ENCODE measurements at places on chromosomes 3 and 15.

DNA sequence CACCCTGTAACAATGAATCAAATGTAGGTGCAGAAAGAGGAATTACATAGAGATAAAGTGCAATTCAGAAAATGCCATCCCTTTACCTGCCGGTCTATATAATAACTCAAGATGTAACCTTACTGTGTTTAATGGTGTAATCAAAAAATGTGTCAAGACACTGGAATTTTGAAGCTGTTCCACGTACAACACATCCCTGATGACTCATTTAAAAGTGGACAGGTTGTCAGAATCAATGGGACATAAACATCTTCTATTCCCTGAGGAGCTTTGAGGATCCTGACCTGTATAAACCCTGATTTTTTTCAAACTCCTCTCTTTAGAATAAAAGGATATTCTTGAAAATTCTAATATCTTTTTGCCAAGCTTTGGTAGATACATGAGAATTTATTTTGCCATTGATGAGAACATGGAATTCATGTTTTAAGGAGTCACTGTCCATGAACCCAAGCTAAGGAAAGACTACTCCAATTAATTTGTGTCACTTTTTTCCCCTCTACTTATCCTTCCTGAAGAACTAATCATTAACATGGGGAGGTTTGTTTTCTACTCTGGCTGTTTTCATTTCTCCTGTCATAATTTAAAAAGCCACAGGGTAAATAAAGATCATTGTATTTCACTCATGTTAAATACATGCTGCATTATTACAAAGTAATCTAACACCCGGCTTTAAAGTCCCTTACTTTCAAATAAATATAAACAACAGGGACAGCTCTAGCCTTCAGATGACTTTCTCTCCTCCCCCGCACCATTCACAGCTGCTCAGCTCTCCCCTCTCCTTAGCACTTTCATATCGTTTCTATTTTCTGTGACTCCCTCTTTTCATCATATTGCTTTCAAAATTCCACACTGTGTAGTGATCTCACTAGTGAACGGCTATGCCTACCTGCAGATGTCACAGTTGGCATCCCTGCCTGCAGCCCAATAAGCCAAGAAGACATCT, 138.3 kb downstream of the TAFA4 start:
- DNase-seq = no peak

DNA sequence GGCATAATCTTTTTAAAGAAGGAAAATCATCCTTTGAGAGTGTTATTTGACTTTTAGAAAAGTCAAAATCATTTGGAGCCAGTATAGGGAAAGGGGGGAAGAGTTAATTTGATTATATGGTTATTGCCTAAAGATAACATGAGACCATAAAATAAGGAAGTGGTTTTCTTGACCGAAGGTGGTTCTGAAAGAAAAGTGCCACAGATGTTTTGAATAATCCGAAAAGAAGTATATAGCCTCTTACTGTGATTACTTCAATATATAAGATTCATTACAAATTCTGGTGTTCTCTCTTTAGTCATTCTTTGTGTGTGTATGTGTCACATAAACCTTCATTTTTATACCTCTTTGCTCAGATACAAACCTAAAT, 1.1 kb downstream of the DNAJB11 start:
- no peak for DNase-seq

- DNase-seq = no peak
Measured at GRCh38 chr15:92132982-92133755, 260.5 kb upstream of the ST8SIA2 start.

GRCh38 chr15:40042791-40043320, 3.9 kb upstream of the SRP14 start:
- no peak for DNase-seq

GRCh38 chr15:47908486-47908885, 191.2 kb downstream of the SEMA6D start:
- DNase-seq = no peak

- no peak for DNase-seq
Measured at GRCh38 chr15:84391191-84391590, 155.6 kb downstream of the GOLGA6L4 start.

DNA sequence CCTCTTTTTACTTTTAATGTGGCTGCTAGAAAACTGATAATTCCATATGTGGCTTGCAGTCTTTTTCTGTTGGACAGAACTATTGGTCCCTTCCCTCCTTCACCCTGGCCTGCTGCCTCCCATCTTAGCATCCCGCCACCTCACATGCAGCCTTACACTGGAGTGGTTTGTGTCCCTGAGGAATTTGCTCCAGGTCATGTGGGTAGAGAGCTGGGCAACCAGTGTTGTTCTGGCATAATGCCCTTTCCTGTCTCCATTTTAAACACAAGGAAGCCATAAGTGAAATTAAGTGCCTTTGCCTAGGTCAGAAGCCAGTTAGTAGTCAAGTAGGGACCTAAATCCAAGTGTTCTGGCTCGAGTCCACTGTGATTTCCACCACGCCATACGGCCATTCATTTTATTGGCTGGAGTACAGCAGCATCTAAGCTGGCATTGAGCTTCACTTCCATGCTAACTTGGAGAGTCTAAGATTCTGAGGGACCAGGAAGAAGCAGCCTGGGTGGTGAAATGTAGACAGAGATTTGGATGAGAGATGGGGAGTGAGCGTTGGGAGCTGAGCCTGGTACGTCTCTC, 46.0 kb upstream of the PLXNA1 start:
- no peak for DNase-seq

DNA sequence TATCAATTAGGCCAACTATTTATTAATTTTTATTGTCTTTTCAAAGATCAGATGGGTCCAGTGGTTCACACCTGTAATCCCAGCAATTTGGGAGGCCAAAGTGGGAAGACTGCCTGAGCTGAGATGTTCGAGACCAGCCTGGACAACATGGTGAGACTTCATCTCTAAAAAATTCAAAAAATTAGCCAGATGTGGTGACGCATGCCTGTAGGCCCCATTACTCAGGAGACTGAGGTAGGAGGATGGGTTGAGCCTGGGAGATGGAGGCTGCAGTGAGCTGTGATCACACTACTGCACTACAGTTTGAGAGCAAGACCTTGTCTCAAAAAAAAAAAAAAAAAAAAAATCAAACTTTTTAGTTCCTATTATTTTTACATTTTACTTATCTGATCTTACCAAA, 8.2 kb downstream of the AP3S2 start:
- DNase-seq = no peak

GRCh38 chr15:35279811-35280210, 194.7 kb upstream of the NANOGP8 start:
- DNase-seq = no peak

DNA sequence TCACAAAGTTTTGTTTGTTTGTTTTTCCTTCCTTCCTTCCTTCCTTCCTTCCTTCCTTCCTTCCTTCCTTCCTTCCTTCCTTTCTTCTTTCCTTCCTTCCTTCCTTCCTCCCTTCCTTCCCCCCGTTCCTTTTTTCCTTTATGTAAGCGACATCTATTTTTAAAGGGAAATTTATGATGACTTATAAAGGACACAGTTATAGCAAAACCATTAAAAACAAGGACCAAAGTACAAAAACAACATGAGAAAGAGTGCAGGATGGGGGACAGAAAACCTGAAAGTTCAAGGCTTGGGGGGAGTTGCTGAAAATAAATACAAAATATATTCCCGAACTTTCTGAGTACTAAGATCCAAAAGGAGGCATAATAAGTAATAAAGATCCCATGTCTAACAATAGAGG, 1.8 kb downstream of the ADGRG7 start:
- DNase-seq = no peak

GRCh38 chr15:56468401-56468800, 3.5 kb upstream of the MNS1 start:
- DNase-seq = no peak

- DNase-seq = no peak
Measured at GRCh38 chr3:73734211-73735089, 109.7 kb upstream of the PDZRN3 start.

- no peak for DNase-seq
Measured at GRCh38 chr3:128152419-128153155, 694 bp upstream of the EEFSEC start.

GRCh38 chr3:184379358-184380184, at the start of gene CHRD:
CHRD (plus strand) TSS chr3:184380054; CDS start chr3:184380319, 265 bp downstream.
- no peak for DNase-seq

- DNase-seq = no peak
Measured at GRCh38 chr15:57582090-57582489, 9.6 kb upstream of the MYZAP start.

DNA sequence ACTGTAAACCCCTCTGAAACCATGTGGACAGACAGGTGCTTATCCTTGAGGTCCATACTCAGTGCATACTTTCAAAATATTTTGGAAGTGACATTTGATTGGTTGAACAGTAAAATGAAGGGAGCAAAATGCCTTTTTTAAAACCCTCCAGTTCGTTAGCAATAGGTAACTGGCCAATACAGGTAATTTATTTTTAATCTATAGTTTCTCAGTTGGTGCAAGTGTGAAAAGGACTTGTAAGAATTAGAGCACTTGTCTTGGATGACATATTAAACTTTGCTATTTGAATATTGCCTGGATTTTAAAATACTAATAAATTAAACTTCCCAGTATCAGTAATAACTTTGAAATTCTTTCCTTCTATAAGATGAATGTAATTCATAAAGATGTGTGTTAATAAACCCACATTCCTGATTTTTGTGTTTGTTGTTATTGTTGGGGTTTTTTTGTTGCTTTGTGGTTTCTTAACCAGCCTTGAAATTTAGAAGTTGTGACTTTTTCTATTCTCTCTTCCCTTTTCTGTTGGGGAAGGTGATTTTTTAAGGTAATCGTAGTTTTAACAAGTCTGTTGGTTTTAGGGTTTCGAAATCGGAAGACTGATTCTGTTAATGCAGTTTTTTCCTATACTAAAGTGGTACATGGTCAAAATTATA, 90.0 kb downstream of the STT3B start:
- DNase-seq = no peak

GRCh38 chr3:186108106-186108940, 566 bp downstream of the ETV5 start:
- DNase-seq = no peak

DNA sequence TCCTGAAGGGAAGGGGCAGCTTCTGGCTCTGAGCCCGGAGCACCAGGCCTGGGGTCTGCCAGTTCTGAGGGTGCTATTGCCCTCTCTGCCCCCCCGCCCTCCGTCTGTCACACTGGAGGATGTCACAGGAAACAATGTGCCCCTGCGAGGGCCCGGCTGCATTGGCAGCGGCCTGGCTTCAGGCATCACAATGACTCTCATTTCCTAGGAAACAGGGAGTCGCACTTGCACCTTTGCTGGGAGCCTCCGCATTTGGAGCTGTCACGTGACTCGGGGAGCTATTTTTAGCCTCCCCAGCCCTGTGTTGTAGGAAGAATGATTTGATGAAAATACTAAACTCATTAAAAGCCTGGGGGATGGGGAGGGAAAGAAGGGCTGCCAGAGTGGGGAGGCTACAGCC, 518.9 kb downstream of the SHQ1 start:
- DNase-seq = no peak

- DNase-seq = no peak
Measured at GRCh38 chr15:74006774-74007639, 12.5 kb downstream of the PML start.

DNA sequence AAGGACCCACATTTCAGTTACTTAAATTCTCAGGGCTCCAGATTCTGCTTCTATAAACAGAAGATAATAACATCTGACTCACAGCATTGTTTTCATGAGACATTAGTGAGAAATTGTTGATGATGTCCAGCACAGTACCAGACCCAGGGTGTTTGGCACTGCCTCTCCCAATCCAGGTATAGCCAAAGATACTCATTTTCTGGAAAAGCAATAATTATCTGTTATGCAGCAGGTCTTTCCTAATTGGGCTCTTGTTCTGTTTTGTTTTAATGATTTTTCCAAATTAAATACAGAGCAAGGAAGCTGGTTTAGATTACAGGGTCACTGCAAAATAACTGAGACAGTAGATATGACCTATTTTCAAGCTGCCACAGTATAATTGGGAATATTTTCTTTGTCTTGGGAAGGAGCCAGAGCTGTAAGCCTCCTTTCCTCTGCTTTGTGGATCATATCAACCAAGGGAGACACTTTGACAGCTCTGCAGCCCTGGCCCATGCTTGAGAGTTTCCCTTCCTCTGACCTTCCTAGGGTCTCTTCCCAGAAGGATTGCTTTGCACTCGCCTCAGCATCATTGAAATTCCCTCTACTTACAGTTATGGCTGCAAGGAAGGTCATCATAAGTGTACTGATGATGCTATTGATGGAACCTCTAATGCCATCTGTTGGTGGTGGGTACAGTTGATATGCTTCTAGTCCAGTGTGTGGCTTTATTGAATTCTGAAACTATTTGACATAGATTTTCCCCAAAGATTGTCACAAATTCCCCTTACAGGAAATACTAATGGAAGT, 522.4 kb upstream of the ADAMTS9 start:
- no peak for DNase-seq

DNA sequence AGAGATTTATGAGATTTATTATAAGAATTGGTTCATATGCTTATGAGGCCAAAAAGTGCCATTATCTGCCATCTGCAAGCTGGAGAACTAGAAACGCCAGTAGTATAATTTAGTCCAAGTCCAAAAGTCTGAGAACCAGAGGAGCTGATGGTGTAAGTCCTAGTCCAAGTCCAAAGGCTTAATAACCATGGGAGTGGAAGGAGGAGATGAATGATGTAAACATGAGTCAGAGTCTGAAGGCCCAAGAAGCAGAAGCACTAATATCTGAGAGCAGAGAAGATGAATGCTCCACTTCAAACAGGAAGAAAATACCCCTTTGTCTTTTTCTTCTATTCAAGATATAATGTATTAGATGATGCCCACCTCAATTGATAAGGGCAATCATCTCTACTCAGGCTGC, 185.7 kb downstream of the CGGBP1 start:
- no peak for DNase-seq

GRCh38 chr15:67127331-67127664, 61.9 kb downstream of the SMAD3 start:
- DNase-seq = no peak

DNA sequence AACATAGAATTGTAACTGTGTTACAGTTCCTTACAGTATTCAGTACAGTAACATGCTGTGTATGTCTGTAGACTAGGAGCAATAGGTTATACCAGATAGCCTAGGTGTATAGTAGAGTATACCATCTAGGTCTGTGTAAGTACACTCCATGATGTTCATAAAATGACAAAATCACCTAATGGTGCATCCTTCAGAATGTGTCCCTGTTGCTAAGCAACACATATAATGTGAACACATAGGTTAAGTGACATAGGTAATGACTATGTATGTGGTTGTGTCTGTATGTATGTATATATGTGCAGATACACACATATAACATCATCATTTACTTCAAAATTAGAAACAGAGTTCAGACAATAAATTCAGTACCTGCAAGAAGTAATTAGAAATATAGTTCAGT, 146.8 kb upstream of the GAP43 start:
- DNase-seq = no peak

GRCh38 chr3:60207905-60208304, 1043.3 kb downstream of the FHIT start:
- no peak for DNase-seq

GRCh38 chr3:26050776-26051175, 260.9 kb downstream of the OXSM start:
- DNase-seq = no peak

GRCh38 chr15:87129916-87130315, 1050.2 kb downstream of the AGBL1 start:
- no peak for DNase-seq

- no peak for DNase-seq
Measured at GRCh38 chr15:69628256-69629093, 175.9 kb downstream of the RPLP1 start.

GRCh38 chr3:131794766-131795388, 239.9 kb downstream of the CPNE4 start:
- no peak for DNase-seq
